Effector memory CD4-positive, alpha-beta T cell (primary cell): ENCODE measurements at places on chromosomes 7 and 10.

DNA sequence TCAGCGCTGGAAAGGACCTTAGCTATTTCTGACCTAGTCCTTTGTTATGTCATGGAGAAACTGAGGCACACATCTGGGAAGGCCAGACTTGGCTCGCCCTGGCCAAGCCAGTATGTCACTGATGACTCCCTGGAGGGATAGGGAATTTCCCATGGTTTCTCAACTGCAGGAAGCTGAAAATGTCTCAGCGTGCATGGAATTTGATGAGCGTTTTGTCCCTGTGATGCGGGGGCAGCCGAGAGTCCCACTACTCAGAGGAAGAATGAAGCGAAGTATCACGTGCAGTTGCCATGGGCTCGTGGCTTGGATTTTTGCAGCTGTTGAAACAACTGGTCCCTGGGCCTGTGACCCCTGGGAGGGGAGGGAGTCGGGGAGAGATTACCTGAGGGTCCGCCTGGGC lies 44.8 kb downstream of the CLIP2 start:
- DNase-seq: no peak

DNA sequence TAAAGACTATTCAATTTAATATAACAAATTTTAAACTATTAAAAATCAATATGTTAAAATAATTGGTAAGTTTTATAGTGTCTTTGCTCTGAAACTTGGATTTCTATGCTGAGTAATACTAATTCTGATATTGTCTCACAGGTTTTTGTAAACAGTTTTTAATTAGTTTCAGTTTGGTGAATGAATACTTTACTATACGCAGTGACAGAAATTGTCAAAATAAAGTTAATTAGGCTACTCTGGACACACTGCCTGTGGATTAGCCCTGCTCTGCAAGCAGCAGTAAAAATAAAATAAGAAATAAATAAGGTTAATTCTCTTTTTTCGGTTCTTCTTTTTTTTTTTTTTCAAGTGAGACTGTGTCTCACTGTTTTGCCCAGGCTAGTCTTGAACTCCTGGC lies 105.3 kb downstream of the ANKRD61 start:
- DNase-seq: no peak

- DNase-seq: no peak
These were observed 16.6 kb downstream of the YWHAG start for GRCh38 chr7:76342222-76342621.

DNA sequence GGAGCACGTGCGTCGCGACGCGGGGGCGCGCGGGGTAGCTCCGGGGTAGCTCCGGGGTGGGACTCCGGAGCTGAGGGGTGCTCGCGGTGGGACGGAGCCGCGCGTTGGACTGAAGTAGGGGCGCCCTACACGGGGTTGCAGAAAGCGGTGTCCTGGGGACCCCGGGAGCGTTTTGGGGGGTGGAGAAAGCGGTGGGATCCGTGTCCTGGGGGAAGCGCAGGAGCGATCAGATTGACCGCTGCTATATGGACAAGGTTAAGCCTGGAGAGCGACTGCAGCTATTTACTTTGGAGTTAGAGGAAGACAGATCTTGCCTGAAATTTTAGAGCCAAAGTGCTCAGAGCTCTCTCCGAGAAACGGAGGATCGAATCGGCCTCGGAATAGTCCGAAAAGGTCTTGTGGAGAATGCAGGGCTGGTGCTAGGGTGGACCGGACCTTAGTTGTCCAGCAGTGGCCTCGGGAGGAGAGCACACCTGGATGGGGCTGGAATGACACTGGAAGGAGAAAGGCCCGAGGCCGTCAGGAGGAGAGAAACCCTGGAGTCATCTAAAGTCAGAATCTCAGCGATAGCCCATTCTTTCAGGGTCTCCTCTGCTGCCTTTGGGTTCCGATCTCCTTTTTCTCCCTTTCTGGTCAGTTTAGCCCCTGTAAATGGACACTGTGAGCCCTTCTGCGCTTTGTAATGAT lies 564 bp downstream of the PDSS1 start:
- DNase-seq: no peak

DNA sequence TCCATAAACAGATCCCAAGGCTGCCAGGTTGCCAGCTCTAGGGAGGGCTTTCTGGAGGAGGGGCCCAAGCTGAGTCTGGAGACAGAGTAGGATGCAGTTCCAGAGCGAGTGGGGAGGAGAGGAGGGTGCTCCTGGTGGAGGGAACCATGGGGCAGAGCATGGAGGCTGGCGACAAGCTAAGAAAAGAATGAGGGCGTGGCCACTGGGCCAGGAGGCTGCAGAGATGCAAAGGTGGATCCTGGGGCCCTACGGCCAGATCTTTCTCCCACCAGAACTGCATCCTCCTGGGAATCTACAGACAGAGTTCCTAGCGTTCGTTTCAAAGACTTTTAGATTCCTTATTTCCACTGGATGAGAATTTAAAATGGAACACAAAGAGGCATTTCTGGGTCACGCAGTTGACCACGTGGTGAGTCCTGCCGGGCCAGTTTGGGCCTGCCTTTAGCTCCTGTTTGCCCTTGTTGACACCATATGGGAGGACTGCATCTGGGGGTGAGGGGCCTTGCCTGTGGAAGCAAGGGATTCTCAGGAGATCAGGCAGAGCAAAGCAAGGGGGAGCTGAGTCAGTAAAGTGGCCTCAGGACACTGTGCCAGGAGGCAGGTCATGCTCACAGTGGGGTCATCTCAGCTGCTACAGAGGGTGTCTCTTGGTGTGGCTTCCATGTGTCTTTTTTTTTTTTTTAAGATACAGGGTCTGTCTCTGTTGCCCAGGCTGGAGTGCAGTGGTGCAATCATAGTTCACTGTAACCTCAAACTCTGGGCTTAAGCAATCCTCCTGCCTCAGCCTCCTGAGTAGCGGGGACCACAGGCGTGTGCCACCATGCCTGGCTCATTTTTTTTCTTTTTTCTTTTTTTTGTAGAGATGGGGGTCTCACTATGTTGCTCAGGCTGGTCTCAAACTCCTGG lies 137.8 kb downstream of the SH3PXD2A start:
- no peak for DNase-seq

- DNase-seq: no peak
These were observed 165.8 kb downstream of the CACNB2 start for GRCh38 chr10:18306031-18306430.

DNA sequence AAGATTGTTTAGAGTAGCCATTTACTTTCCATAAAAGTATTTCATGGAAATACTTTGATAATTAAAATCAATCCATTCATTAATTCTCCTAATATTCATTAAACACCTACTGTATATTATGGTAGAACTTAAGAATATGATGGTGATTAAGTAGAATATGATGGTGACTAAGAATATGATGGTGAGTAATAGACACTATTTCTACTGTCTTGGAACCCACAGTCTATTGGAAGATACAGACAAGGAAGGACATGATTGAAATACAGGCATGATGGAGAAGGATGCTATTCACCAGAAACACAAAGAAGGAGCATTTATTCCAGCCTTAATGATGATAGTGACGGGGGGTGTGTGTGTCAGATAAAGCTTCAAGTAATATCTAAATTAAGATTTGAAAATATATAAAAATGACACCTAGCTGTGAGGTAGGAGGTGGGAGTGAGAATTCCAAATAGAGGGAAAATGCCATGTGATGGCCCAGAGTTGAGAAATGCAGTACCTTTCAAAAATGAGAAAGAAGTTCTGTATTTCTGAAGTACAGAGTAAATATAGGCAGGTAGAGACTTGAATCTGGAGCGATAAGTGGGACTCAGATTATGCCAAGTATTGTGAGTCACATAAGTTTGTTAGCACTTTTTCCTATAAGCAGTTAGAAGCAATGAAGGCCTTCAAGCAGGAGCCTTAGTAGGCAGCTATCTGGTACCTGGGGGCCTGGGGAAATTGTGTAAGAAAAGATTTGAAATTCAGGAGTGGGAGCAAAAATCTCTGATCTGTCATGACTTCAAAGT lies 12.5 kb upstream of the CDK13 start:
- no peak for DNase-seq

GRCh38 chr10:132961420-132961786 lies 19.0 kb upstream of the CFAP46 start:
- DNase-seq: no peak

DNA sequence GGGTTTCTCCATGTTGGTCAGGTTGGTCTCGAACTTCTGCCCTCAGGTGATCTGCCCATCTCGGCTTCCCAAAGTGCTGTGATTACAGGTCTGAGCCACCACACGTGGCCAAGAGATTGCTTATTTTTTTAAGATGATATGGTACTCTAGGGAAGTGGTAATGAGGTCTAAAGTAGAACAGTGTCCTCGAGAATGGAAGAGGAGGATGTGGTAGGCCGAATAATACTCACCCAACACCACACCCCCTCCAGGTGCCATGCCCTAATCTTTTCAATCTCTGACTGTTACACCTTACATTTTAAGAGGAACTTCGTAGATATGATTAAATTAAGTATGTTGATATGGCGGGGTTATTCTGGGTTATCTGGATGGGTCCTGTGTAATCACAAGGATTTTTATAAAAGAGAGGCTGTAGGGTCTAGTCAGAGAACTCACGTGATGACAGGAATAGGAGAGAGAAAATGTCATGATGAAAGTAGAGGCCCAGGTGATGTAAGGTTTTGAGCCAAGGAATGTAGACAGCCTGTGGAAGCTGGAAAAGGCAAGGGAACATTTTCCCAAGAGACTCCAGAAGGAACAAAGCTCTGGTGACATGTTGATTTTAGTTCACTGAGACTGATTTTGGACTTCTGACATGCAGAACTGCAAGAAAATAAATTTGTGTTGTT lies 29.5 kb downstream of the CDK13 start:
- DNase-seq: peak; percentile 13

DNA sequence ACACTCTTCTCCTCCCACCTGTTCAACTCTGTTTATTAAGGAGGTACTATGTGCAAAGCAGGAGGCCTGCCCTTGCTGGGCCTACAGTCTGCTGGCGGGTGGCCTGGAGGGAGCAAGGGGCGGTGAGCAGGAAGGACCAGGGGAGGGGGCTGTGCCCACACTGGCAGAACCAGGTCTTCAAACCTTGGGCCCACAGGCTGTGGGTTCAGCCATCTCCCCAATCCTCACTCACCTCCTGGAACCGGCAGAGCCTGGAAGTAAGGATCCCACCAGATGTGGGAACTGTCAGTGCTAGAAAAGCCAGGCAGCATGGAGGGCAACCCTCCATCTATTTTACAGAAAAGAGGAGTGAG lies 50.8 kb downstream of the CAMK2B start:
- no peak for DNase-seq

DNA sequence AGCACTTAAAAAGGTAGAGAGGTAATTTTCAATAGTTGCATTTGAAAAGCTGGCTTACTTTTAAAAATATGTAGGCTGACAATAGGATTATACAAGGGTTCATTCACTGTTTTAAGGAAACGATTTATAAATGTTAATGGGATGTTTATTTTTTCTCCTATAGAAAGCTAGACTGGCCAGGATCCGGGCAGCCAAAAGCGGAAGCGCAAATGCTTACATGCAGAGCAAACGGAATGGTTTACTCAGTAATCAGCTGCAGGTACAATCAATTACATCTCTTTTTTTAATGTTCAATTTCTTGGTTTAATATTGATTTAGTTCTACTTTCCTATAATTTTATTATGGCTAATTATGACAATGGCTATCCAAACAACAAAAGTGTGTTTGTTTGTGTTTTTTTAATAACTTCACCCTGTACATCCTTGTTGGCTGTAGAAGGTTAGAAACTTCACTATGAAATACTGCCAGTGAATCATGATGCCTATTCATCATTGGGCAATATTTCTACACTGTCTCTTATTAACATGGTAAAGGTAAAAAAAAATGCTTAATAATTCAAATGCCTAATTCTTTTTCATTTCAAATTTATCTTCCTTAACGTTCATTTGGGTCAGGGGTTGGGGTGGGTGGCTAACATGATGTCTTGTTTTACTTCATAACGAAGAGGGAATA lies 116.4 kb downstream of the TSPAN12 start:
- no peak for DNase-seq

GRCh38 chr7:46032353-46032752 lies 111.3 kb upstream of the IGFBP3 start:
- no peak for DNase-seq

DNA sequence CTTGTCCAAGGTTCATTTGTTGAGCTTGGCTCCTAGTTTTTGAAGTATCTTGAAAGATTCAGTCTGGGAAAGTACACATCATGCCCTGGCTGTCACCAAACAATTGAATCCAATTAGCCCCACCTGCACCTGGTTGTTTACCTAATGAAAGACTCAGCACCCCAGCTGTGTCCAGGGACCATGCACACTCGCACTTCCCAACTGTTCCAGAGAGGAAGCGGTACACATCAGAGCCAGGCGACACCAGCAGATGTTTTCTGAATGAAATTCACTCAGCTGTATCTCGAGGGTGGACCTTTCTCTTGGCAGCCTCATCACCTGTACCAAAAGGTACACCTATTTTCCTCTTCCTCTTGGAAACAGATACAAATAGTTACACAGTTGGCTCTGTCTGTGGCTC lies 216.4 kb upstream of the LRGUK start:
- DNase-seq: no peak

- no peak for DNase-seq
These were observed 65.1 kb downstream of the MET start for GRCh38 chr7:116736927-116737715.

DNA sequence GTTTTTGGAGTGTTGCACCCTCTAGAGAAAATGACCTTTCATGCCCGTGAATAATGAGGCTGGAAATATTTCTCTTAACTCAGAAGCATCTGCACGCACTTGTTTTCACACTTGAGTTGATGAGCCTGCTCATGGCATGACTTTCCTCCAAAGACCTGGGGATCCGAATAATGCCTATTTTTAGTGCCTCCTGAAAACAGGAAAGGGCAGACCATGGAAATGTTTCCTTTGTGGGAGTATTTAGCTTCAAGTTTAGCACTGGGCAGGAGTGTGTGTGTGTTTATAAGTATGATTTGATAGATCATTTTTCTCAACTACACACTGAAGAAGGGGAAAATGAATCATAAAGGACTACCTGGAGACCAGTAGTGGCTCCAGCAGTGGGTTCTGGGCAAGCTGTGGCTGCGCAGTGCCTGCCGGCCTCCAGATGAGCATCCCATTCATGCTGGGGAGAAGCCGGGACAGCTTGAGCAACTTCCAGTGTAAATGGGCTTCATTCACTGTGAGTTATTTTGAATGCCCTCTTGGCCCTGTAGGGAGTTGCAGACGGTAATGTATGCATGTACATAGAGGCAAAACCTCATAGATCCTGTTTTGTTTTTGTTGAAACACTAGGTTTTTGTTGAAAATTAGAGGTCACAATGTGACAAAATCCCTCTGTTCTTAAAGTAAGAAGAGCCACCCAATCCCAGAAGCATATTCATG lies 117.8 kb upstream of the INSYN2A start:
- no peak for DNase-seq

- DNase-seq: no peak
These were observed 40.3 kb upstream of the LHFPL3 start for GRCh38 chr7:104288137-104288536.

DNA sequence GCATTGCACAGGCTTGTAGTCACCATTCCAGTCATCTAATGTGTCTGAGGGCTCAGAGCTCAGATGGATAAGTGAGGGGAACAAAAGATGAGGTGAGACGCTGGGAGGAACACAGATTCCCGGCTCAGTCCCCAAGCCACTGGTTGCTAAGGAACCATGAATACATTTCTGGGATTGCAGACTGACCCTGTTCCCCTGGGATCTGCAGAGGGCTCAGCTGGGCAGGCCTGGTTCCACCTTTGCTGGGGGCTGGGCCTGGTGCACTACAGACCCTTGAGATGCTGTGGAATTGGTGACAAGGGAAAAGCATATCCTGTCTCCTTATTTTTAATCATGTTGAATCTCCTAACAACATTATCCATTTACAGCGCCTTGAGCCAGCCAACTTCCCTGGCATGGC lies 19.2 kb downstream of the ELFN1 start:
- no peak for DNase-seq

- DNase-seq: peak; percentile 23
These were observed 4.0 kb downstream of the VSIR start for GRCh38 chr10:71769279-71769823.
